ENCODE measurements at places on chromosomes 1 and 21.

DNA sequence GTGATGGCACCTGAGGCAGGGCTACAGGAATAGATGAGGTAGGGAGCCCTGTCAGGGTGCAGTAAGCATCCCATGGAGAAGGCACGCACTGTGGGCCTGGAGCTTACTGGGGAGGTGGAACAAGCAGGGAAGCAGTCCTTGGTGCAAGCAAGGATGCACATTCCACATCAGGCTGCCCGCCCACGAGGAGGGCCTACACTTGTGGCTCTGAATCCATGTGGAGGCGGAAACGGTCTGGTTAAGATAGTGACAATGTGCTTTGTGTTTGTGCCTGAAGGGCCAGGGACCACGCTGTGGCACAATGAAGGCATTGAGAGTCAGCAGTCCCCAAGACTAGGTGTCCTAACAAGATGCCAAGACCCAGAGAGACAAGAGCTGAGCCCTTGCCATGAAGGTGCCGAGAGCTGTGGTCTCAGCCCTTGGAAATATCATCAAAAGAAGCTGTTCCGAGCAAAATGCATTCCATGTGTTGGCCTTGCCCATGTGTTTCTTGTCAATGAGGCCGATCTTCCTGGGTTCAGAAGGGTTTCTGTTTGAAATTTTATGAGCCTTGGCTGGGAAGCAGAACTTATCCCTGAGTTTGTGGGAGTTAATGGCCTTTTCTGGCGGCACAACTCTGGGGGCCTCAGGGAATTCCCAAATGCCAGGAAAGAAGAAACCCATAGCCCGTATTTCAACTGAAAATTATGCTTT is 111.9 kb downstream of the NGF start:
- no peak overlapping the region for H3K27ac ChIP-seq
- H3K4me3 ChIP-seq: no peak overlapping the region
- H3K36me3 ChIP-seq: no peaks in the 10 kb centered on the region

DNA sequence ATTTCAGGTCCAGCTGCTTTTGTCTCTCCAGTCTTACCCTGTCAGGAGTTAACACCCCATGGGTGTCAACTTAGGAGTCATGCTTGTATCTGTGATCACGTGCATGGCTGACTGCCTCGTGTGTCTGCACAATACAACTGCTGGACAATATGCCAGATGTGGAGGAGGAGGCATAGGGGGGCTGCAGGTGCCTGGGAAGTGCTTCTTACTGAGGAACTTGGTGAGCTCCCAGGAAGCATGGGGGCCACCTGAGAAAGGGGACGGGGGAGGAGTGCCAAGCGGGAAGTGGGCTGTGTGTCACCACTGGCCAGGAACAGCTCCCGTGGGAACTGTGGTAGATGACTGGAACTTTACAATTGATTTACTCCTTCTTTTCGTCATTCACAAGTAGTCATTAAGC is 9.5 kb downstream of the RHEX start:
- DNase-seq: no peak
- H3K27me3 ChIP-seq: no peaks in the 10 kb centered on the region
- peaks cover 4% of the 10 kb centered on the region for H3K4me1 ChIP-seq

DNA sequence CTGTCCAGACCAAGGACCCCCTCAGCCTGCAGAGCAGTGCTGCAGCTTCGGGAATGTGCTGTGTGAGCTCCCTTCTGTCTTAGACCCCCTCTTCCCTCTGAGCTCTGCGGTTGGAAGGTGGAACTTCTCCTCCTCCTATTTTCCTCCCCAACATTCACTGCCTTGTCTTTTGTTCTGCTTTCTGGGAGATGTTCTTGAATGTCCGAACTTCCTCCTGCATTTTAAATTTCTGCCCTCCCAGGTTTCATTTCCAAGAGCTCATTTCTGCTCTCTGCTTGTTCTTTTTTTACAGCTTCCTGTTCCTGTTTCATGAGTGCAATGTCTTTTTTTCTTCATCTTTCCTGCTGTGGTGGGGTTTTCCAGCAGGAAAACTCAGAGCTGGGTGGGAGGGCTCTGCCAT is 29.3 kb downstream of the RRP1 start:
- no peaks in the 10 kb centered on the region for H3K4me1 ChIP-seq
- no peaks in the 10 kb centered on the region for H3K27me3 ChIP-seq
- no peak overlapping the region for H3K4me3 ChIP-seq
- H3K27ac ChIP-seq: no peak overlapping the region
- no peaks in the 10 kb centered on the region for H3K36me3 ChIP-seq
- DNase-seq: no peak

DNA sequence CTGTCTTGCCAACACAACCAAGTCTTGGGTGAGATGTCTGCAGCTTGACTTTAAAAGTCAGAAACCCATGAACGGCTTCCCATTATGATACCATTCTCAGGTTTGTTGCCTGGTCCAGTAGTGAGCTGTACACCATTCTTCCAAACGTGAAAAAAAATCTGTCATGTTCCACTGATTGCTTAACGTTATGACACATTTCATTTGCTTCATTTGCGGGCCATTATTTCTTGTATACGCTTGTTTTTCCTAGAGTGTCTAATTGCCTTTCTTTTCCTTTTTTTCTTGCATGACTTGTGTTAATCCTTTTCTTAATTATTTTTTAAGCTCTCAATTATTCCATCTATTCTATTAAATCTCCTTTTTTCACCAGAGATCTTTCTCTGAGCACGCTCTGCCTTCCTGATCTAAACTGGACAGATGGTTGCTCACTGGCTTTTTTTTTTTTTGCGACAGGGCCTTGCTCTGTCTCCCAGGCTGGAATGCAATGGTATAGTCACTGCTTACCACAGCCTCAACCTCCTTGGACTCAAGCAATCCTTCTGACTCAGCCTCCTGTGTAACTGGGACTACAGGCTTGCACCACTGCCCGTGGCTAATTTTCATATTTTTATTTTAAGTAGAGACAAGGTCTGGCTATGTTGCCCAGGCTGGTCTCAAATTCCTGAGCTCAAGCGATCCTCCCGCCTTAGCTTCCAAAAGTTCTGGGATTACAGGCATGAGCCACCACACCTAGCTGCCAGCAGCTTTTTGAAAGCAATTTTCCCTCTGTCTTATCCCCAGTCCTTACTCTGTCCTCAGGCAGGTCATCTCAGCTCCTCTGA is 31.7 kb upstream of the CAMTA1 start:
- no peaks in the 10 kb centered on the region for H3K4me1 ChIP-seq
- no peak for DNase-seq
- peaks cover 15% of the 10 kb centered on the region for H3K27me3 ChIP-seq

DNA sequence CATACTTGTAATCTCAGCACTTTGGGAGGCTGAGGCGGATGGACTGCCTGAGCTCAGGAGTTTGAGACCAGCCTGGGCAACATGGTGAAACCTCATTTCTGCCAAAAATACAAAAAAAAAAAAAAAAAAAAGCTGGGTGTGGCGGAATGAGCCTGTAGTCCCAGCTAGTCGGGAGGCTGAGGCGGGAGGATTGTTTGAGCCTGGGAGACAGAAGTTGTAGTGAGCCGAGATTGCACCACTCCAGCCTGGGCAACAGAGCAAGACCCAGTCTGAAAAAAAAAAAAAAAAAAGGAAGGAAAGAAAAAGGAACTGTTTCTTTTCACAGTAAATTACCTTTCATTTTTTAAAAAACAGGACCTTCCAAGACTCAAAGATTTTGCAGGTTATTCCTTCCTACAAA is 29.5 kb downstream of the LIN9 start:
- H3K36me3 ChIP-seq: no peaks in the 10 kb centered on the region
- H3K27ac ChIP-seq: no peak overlapping the region
- no peak for DNase-seq
- no peaks in the 10 kb centered on the region for H3K27me3 ChIP-seq

DNA sequence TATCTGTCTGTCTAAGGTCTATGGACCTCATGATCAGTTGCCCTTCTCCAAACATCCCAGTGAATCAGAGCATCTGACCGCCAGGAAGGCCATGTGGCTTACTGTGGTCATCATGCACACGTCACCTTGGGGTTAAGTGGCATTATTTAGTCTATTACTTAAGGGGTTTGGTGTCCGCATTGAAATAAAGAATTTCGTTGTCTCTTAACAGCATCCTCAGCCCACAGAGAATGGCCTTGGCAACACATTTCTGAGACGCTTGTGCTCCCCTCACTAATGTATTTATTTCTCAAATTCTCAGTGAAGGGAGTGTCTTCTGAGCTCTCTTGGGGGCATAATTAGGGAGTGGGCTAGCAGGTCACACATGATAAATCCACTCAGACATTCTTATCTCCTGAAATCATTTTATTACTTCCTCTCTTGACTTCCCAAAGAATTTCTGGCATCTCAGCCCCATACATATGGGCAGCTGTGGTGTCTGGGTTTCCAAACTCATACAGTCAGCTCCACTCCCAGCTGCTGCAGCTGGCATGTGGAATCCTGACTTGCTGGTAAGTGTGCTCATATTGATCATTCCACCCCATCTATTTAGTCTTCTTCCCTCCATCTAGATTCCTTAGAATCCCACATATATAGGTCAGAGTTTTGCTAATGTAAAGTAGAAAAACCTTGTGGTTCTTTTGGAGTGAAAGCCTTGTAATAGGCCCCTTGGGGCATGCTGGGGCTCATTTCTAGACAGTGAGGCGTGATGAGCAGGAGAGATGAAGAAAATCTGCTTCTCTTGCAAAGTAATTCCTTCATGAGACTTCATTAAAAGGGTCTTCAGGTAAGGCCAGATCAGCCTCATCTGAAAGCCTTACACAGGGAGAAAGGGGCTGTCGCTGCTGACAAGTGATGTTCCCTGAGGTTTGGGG is 110.5 kb downstream of the HHAT start:
- no peaks in the 10 kb centered on the region for H3K4me1 ChIP-seq
- no peaks in the 10 kb centered on the region for H3K27me3 ChIP-seq
- H3K4me3 ChIP-seq: no peak overlapping the region
- DNase-seq: no peak

DNA sequence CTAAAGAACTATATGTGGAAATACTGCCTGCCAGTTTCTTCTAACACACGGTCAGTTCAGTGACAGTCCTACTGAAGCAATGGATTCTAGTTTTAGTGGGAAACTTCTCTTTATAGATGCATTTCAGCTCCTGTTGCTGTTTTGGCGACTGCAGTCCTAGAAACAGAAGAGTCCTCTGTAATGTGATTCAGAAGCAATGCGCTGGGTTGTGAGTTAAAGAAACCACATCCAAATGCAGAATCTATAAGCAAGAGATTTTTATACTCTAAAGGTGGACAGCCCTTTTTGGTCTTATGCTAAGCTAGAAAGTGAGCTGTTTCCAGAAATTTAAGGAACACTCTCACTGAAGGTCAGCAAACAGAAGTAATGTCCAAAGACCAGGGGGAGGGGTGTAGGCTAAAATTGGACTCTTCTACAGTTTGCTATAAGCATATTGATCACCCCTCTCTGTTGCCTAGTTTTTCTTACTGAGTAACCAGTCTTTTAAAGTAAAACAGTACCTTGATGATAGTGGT is 30.8 kb downstream of the DUSP10 start:
- no peak for DNase-seq
- H3K4me1 ChIP-seq: peaks cover 38% of the 10 kb centered on the region
- H3K27me3 ChIP-seq: no peaks in the 10 kb centered on the region
- no peak overlapping the region for H3K4me3 ChIP-seq

GRCh38 chr1:63199706-63200335 is 122.5 kb upstream of the FOXD3 start:
- H3K27me3 ChIP-seq: peaks cover 3% of the 10 kb centered on the region
- H3K27ac ChIP-seq: no peak overlapping the region
- H3K4me3 ChIP-seq: no peak overlapping the region
- no peaks in the 10 kb centered on the region for H3K4me1 ChIP-seq

DNA sequence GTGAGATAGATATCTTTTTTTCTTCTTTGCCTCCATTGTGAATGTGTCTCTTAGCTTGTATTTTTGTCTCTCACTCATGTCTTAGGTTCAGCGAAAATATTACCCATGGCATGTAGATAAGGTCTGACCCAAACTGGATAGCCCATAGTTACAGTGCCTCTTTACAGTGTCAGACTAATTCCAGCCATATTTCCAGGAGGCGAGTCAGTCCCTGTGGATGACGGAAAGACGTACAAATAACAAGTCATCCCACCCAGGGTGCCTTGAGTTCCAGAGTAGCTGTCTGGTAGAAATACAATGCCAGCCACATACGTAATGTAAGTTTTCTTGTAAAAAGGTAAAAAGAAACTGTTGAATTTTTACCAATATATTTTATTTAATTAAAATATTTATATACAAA is 157.3 kb downstream of the ZNF281 start:
- H3K27ac ChIP-seq: no peak overlapping the region
- no peaks in the 10 kb centered on the region for H3K36me3 ChIP-seq
- H3K4me1 ChIP-seq: no peaks in the 10 kb centered on the region
- no peak for DNase-seq

- H3K27me3 ChIP-seq: no peaks in the 10 kb centered on the region
- DNase-seq: no peak
- peak overlapping the region; percentile 11 for H3K27ac ChIP-seq
- H3K36me3 ChIP-seq: peaks cover 19% of the 10 kb centered on the region
- H3K4me1 ChIP-seq: peaks cover 5% of the 10 kb centered on the region
- H3K4me3 ChIP-seq: no peak overlapping the region
Measured at GRCh38 chr21:25772686-25773085, 37.9 kb downstream of the GABPA start.

DNA sequence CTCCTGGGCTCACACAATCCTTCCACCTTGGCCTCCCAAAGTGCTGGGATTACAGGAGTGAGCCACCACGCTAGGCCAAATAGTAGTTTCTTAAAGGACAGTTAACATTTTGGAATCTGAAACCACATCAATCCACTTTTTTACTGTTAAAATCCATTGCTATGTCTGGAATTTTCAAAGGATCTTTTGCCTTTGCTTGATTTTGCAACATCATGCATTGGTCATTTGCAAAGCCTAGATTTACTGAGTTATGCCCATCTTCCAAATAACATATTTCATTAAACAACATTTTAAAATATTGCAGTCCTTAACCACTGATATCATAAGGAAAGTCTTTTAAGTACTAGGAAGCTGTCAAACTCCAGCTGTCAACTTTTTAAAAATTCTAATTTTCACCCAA is 3.3 kb downstream of the POGZ start:
- H3K36me3 ChIP-seq: no peaks in the 10 kb centered on the region
- no peaks in the 10 kb centered on the region for H3K27me3 ChIP-seq
- DNase-seq: no peak
- no peak overlapping the region for H3K4me3 ChIP-seq
- peaks cover 20% of the 10 kb centered on the region for H3K4me1 ChIP-seq
- no peak overlapping the region for H3K27ac ChIP-seq

- H3K27me3 ChIP-seq: no peaks in the 10 kb centered on the region
- H3K4me3 ChIP-seq: no peak overlapping the region
- no peak overlapping the region for H3K27ac ChIP-seq
- no peak for DNase-seq
- no peaks in the 10 kb centered on the region for H3K4me1 ChIP-seq
Measured at GRCh38 chr1:193377472-193377871, 191.1 kb upstream of the B3GALT2 start.

DNA sequence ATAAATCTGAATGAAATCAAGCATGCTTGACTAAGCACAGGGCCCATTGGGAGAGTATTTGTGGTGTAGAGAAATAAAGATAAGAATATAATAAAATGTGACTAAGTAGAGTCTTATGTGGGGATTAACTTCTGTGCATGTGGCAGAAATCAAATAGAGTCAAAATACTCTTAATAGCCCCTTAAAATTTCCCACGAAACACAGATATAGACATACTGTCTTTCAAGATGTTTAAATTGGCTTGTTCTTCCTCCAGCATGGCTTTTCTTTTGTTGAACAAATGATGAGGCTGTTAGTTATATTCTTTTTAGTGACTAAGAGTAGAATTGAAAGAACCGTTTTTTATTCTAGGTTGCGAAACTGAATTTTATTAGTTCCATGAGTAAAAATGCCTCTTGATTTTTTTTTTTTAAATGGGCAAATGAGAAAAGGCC is 112.3 kb downstream of the RPS6KC1 start:
- H3K4me3 ChIP-seq: no peak overlapping the region
- no peaks in the 10 kb centered on the region for H3K27me3 ChIP-seq

GRCh38 chr1:6652986-6653385 is 28.3 kb downstream of the THAP3 start:
- no peak for DNase-seq
- no peaks in the 10 kb centered on the region for H3K27me3 ChIP-seq
- H3K4me1 ChIP-seq: no peaks in the 10 kb centered on the region
